ENCODE measurements at places on chromosomes 2 and 18.

- DNase-seq: no peak
Measured at GRCh38 chr2:230178546-230179485, 41.0 kb downstream of the SP110 start.

- DNase-seq: no peak
Measured at GRCh38 chr2:149422991-149423338, 92.6 kb downstream of the LYPD6 start.

DNA sequence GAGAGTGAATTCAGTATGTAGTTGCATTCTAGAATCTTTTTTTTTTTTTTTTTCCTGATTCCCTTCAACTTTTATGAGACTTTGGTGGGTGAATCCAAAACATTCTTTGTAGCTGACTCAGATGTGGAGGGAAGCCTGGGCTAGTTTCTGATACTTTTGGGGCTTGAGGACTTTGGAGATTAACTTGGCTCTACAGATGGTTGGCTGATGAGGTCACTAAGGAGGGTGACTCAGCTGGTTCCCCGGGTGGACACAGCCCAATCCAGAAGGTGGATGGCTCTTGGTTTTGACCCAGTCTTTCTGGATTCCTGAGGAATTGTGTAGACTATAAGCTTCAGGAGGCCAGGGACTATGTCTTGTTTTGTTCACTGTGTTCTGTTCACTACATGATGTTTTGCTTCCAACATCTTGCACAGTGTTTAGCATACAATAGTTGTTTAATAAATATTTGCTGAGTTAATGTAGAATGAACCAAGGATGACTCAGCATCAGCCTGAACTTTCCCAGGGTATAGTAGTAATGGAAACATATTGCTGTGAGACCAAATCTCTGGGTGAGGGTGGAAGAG lies 30.5 kb downstream of the LAMA3 start:
- DNase-seq: no peak

GRCh38 chr18:26524002-26524401 lies 24.4 kb downstream of the KCTD1 start:
- no peak for DNase-seq

DNA sequence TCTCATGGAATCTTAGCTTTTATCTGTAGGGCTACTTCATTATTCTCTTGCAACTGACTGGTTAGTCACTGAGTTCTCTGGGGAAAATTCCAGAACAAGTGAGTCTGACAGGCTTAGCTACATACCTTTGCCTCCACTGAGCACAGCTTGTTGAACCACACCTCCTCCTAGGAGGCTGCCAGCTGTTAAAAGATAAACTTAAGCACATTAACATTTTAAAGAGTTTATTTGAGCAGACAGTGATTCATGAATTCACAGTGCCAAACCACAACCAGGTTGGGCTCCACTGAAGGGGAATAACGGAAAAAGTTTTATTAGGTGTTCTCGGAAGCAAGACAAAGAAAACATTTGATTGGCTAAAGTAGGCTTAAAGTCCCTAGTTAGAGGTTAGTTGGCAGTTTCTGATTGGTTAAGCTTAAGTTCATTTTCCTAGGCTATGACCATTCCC lies 12.5 kb upstream of the SLC38A11 start:
- no peak for DNase-seq

DNA sequence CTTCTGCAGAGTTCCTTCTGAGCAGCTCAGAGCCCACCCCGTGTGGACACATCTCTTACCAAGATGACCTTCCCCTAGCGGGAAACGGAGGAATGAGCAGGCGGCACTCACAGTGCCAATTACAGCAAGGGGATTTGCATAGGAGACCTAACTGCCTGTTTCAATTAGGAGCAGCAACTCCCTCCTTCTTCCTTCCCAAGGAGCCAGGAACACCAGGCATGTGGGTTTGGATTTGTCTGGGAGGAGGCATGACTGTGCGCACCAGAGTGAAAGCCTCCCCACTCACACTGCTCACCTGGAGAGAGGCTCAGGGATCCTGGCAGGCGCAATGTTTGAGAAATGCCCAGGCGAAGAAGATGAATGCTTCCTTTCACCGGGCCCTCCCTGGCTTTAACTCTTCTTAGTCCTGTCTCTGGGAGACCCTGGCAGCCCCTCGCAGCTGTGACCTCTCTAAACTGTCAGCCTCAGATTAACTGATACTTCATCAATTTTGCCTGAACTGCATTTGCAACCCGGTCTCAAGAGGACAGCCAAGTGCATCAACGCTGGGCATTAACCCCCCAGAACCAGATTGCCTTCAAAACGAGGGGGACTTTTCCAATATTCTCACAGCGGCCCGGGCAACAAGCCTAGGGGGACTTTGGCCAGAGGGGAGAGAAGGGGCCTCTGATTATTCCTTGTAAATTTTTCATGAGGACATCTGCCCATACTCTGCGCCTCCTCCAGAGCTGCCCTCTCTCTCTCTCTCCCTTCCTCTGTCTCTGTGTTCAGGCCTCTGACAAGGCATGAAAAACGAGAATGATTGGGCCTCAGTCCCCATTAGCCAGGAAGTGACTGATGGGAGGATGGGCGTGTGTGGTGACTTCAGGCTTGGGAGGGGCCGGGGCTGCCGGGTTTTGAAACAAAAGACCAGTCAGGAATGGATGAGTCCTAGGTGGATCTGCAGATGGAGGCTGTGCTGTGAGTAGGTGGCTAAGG lies 93.8 kb downstream of the CMPK2 start:
- DNase-seq: no peak

- DNase-seq: no peak
Measured at GRCh38 chr18:66582211-66582610, 21.7 kb downstream of the CDH19 start.

GRCh38 chr2:161090411-161090810 lies 69.8 kb upstream of the TANK start:
- peak; percentile 44 for DNase-seq

GRCh38 chr2:107595285-107595684 lies 231.4 kb upstream of the RGPD4 start:
- no peak for DNase-seq

GRCh38 chr2:161988589-161988988 lies 85.4 kb downstream of the DPP4 start:
- DNase-seq: no peak

- DNase-seq: no peak
Measured at GRCh38 chr2:137535897-137536296, 428.4 kb upstream of the HNMT start.

GRCh38 chr2:210606001-210606400 lies 49.6 kb downstream of the CPS1 start:
- no peak for DNase-seq

DNA sequence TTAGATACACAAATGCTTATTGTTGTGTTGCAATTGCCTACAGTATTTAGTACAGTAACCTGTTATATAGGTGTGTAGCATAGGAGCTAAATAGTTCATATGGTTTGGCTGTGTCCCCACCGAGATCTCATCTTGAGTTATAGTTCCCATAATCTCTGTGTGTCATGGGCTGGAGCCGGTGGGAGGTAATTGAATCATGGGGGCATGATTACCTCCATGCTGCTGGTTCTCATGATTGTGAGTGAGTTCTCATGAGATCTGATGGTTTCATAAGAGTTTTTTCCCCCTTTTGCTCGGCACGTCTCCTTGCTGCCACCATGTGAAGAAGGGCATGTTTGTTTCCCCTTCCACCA lies 190.5 kb upstream of the SESTD1 start:
- no peak for DNase-seq

DNA sequence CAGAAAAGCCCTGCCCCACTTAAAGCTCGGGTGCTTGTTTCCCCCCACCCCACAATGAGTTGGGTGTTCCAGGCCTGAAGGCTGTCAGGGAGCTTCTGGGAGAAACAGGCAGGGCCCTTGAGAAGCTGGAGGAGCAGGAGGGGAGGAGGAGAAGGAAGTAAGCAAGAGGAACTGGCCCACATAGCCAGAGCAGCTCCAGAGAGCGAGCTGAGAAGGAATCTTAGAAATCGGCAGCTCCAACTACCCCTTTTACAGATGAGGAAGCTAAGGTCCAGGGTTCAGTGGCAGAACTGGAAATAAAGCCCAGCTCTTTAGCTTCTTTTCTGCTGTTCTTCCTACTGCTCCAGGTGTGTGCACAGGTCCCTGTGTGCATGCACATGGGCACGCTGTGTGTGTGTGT lies 12.7 kb upstream of the KCNK3 start:
- no peak for DNase-seq

DNA sequence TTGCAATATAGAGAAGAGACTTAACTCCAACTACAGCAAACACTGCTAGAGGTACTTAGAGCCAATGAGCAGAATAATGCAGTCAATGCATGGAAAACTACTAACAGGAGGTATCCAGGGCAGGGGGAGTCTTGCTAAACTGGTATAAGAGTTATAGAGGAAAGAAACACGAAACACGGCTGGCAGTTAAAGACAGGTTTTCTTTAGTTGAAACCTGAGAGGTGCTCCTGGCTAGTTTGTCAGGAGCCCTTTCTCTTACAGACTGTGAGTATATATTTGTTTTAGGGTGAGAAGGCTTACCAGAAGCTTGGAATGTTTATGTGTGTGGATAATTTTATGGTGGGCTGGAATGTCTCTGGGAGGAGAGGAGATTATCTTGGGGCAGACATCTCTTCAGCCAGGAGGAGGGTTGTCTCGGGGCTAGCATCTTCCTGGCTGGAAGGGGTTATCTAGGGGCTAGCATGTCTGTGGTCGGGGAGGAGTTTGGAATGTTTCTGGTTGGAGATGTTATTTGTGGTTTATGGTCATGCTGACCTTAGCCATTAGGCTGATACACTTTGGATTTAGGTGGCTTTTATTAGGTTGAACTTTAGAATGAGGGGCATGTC lies 1048.8 kb downstream of the DPP10 start:
- DNase-seq: no peak

GRCh38 chr2:184847331-184847730 lies 249.0 kb downstream of the ZNF804A start:
- DNase-seq: no peak

- no peak for DNase-seq
Measured at GRCh38 chr2:60460577-60461420, 92.7 kb downstream of the BCL11A start.

DNA sequence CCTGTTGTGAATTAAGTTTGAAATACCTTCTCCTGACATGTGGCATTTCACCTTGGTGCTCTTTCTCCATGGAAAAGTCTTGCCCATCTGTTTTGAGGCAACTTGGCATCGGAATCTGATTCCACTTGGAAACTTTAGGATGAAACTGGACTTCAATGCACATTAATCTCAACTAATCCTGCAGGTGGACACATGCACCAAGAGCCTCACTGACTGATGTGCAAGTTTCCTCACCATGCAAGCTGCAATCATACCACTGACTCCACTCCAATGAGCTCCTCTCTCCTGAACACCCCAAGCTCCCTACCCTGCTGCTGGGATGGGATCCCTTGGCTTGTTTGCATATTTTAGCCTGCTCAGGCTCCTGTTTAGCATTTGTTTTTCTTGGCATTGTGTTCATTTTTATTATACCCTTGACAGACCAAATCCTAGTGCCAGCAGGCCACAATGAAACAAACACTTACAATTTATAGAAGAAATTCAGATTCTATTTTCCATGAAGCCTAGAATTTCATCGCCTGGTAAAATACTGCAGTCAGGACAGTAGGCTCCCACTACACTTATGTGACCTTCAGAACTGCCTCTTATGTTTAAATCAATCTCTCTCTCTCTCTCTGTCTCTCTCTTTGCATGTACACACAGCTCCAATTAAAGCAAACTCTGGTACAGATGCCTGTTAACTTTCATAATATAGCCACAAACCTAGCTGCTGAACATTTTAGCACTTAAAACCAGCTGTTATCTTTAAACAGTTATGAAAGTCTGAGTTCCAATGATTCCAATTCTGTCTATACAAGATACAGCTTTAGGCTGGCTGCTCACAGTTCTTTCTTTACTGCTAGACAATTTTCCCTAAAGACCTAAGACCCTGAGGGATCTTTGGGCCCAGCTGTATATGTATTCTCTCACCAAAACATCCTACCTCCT lies 141.5 kb downstream of the OSR1 start:
- no peak for DNase-seq

GRCh38 chr18:76410033-76410432 lies 85.0 kb downstream of the ZNF516 start:
- DNase-seq: no peak

DNA sequence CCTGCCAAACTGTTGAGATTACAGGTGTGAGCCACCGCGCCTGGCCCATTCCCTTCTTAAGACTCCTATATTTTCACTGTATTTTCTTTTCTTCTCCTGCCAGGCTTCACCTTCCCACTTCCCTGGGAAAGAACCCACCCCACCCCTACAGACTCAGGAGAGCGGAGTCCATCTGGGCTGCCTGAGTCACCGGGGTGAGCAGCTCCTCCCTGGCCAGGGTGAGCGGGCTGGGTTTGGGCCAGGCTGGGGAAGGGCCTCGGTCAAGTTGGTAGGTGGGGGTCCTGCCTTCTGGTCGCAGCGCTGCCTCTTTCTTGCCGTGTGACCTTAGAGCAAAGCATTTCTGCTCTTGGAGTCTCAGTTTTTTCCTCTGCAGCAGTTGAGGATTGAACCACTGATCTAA lies 2.1 kb upstream of the GAREM2 start:
- no peak for DNase-seq

DNA sequence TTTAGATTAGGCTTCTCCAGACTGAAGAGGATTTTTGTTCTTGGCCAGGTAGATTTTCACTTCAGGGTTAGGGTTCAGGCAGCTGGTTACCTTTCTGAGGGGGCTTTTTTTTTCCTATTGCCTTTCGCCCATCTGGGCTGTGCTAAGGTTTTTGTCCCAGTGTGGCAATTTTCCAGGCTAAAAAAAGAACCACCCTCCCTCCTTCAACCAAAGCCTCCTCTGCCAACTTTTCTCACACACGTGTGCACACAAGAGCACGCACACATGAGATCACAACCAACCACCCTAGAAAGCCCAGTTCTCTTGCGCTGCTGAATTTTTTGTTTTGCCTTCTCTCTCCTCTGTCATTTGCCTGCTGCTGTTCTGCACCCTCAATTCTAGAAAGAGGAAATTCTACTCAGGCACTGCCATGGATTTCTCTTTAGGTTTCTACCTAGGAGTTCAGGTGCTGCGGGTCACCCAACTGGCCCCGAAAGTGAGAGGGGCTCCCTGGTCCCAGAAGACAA lies 8.5 kb upstream of the CXCR4 start:
- DNase-seq: no peak

- DNase-seq: no peak
Measured at GRCh38 chr2:71453404-71454220, at the start of gene DYSF. TSS of gene DYSF (plus strand) at chr2:71453561.

DNA sequence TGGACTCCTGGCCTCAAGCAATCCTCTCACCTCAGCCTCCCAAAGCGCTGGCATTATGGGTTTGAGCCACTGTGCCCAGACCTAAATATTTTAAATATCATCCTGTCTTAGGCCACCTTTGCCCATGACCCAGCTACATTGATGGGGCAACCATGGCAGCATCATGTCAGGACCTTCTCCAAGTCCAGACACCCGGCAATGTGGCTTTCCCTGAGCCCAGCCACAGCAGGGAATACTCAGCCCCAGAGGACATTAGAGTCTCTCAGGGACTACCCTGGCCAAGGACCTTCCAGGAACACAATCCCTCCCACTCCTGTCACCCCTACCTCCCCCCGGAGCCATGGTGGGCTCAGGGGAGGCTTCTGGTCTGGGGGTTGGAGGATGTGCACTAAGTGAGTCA lies 72.8 kb downstream of the SMAD7 start:
- no peak for DNase-seq

- DNase-seq: no peak
Measured at GRCh38 chr2:109242654-109243331, 113.8 kb downstream of the SH3RF3 start.

Data from CD4-positive, alpha-beta T cell treated with Interleukin-2 at 100 ng/mL for 4 hours (primary cell).